ENCODE measurements at places on chromosomes 5 and 9. TPM values are rescaled to one million over a fixed set of nuclear protein-coding genes. Genes with fewer than 3 reads are reported as not detected.
A peak's percentile ranks its signal among the peaks of the same experiment; 100 is the strongest.

- no peak for DNase-seq
Measured at GRCh38 chr5:110031402-110032140, 341.8 kb downstream of the MAN2A1 start.

DNA sequence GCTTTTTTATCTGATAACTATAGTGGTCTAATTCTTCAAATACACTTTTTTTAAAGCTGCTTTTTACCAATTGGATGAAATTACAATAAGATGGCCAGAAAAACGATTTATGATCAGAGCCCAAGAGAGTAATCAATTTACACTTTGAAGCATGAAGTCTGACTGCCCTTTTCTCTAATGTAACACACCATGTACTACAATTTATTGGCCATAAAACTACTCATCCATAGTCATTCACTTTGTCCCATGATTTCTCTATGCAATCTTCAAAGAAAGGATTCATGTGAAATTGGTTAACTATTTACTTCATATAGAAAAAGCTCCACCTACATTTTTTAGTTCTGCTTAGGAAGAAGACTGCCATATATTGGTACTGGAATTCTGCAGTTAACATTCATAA is 73.6 kb upstream of the CAST start:
- DNase-seq: no peak

DNA sequence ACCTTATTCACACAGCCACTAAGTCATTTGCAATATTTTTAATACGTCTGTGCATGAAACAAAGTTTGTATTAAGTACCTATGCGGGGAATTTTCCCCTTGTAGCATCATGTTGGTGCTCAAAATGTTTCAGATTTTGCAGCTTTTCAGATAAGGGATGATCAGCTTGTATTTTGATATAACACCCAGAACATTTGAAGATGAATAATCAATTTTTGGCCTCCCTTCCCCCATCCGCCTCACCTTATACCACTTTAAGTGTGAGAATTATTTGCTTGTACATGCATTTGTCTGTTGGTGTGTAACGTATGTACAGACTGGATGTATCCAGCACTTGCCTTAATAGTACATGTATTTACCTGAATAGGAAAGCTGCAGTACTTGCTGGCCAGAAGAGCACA is 1.7 kb downstream of the JAK2 start:
- no peak for DNase-seq

DNA sequence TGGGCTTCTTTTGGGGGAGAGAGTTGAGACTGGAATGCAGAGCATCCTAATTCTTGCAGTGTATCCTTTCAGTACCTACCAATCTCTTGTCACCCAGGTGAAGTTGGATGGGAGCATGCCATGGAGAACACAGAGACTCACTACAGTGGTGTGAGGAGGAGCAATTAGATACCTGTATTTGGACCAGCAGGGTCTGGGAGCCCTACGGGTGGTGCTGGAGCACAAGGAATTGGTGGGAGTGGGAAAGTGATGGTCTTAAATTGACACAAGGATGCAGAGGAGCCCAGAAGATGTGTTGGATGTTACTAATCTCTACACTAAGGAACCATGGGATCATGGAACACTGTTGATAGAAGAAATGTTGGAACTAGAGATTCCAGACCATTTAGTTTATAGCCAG is 212.7 kb downstream of the CHSY3 start:
- DNase-seq: no peak

- no peak for DNase-seq
Measured at GRCh38 chr9:127776195-127776923, 2.1 kb downstream of the SH2D3C start.

GRCh38 chr5:14595189-14595588 is 13.6 kb downstream of the OTULINL start:
- DNase-seq: no peak

GRCh38 chr5:160198841-160199409 is 30.4 kb upstream of the FABP6 start:
- no peak for DNase-seq

DNA sequence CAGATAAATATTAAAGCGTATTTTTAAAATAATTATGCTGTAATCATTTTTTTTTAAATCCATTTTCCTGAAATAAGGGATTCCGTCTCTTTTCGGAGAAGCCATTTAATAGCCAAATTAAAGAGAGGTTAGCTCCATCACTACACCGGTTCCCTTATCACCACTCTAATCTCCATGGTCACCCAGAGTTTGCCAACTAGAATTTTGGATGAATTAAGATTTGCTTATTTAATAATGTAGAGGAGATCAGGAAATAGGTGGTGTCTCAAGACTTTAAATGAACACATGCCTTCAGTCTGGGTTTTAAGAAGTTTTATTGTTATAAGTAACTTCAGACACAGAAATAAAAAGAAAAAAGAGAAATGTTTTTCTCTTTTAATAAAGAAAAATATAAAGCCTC is 151.7 kb downstream of the TTC39B start:
- DNase-seq: no peak

GRCh38 chr5:74199005-74199404 is 441.5 kb downstream of the ENC1 start:
- DNase-seq: no peak

GRCh38 chr5:34827588-34828506 is 11.1 kb upstream of the TTC23L start:
- no peak for DNase-seq

GRCh38 chr5:176181271-176181855 is 56.9 kb upstream of the SIMC1 start:
- no peak for DNase-seq

DNA sequence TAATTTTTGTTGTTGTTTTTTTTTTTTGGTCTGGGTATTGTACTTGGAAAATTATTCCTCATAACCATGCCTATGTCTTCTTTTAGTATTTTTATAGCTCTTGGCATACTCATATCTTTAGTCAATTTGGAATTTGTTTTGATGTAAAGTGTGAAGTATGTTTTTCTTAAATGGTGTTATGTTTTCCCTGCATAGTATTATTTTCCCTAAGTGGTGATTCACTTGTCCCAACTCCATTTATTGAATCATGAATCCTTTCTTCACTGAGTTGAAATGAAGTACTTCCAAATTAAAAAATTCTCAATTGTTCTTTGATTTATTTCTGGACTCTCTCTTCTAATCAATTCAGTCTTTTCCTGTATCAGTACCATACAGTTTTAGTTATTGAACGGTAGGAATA is 46.5 kb downstream of the POLK start:
- DNase-seq: no peak

GRCh38 chr5:34811706-34812105 is 27.3 kb upstream of the TTC23L start:
- no peak for DNase-seq

DNA sequence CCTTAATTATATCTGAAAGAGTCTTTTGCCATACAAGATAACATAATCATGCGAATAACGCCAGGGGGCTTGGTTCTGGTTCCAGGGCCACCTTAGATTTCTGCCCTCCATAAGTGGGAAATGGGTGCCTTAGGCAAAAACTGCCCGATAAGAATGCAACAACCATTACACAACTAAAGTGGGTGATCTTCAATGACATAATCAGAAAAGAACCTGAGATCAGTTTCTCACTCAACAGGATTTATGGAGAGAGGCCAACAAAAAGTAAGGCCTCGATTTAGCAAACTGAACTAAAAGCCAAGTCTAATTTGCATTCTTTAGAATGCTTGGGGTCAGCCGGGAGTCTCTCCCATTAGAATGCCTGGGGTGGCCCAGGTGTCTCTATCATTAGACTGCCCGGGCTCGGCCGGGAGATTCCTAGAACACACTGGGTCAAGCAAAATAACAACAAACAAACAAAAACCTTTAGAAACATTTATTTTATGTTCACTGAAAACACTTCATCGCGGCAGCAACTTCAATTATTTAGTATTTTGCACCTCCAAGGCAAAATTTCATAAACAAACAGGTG is 194.8 kb downstream of the AUH start:
- no peak for DNase-seq

DNA sequence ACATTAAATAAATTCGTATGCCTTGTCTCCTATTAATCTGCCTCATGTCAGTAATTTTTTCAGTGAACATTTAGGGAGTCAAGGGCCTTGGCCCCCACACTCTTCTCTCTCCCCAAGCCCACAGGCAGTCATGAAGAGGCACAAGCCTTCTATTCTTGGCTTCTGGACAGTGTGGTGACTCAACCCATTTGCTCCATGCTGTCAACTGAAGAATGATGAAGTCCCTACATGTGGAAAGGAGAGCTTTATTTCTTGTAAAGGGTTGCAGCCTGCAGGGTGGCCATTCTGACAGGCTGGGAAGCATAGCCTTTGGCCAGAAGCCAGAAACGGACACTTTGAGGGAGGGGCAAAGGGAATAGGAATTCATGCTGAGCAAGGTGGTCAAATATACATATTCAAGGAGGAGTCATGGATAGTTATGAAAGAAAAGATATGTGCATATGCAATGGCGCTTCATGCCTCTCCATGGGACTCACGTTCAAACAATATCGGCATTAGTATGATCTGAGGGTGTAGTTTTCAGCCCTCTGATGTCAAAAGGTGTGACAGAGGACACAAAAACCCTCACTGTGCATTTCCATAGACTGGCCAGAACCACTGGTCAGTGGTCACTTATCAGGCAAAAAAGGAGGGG is 31.3 kb downstream of the ANKRA2 start:
- no peak for DNase-seq

DNA sequence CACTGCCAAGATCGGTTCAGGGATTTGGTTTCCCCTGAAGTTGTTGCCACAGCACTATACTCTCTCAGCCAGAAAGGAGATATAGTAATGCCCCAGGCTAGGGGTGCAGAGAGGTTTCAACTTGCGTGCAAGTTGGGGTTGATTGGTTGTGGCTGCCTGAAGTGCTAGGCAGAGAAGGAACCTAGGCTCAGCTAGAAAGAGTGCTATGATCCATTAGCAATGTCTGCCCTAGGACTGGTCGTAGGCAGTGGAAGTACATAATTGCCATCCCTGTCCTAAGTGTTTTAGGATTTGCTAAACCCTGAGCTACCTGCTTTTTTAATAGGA is 136.6 kb upstream of the SMIM23 start:
- DNase-seq: no peak

DNA sequence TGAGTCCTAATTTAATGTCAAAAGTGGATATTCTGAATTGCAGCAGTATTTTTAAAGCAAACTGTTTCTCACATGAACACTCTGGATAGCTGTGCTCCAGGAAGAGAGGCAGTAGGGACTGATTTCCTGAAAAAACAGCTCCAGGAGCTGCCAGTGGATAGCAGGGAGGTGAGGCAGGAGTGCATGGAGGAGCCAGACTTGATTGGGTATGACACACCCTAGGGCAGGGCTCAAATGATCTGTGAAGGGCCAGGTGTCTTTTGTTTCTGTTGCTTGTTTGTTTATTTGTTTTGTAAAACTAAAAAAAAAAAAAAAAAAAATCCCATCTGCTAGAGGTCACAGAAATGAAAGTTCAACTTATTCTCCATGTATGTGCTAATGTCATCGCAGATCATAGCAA is 83.4 kb downstream of the ADRB2 start:
- DNase-seq: no peak

- DNase-seq: no peak
Measured at GRCh38 chr9:22189471-22189870, 180.4 kb upstream of the CDKN2B start.

- peak; percentile 17 for DNase-seq
Measured at GRCh38 chr9:18438300-18438925, 35.5 kb upstream of the ADAMTSL1 start.

DNA sequence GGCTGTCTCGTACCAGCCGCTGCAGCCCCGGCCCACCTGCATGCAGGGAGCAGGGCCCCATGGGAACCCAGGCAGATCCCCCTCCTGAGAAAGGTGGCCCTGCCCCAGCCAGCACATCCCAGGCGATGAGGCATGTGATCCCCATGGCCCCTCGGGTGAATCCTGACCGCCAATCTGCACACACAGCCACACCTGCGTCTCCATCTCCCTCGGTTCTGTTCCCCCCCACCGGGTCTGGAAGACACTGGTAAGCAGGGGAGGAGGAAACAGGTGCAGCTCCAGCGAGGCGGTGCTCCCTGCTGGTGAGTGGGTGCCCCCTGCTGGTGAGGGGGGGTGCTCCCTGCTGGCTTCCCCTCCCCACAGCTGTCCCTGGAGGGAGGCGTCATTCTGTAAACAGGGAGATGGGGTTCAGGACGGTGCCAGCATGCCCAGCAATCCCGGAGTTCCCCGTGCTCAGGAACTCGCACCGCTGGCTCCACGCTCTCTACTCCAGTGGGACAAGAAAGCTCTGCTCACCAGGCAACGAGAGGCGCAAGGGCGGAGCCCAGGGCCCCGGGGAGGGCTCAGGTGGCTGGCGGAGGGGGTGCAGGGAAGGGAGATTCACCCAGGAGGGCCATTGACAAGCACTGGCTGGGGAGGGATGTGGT is 28.4 kb upstream of the SLC12A7 start:
- no peak for DNase-seq

Gene PCDHGA12
- 20.1 TPM for total RNA-seq

Gene BAAT
- not detected for total RNA-seq

Gene IRX1
- total RNA-seq: 25.4 TPM

Gene LCN1
- total RNA-seq: not detected

Gene ADGRD2
- 1.5 TPM for total RNA-seq

Gene CCNO
- not detected for total RNA-seq

Gene AFAP1L1
- 6.1 TPM for total RNA-seq

Gene STARD4
- total RNA-seq: 50.0 TPM
